ENCODE measurements at places on chromosomes 7 and 10.
A peak's percentile ranks its signal among the peaks of the same experiment; 100 is the strongest.

DNA sequence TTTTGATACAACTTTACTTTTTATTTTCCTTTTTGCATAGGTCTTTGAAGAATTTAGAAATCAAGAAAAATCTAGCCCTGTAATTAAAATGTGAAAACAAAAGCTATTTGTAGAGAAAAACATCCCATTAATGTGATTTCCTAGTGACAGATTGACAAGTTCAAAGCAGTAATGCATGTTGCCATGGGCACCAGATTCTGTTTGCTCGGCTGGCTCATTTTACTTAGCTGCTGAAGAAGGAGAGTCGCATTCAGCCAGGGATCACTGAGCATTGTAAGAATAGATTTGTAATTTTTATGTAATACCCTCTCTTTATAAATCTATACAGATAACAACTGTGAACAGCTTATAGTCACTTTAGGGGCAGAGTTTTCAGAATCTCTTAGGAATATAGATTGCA, 28.5 kb downstream of the DNAJB9 start:
- peak; percentile 68 for DNase-seq

GRCh38 chr10:88989824-88990383, 694 bp upstream of the FAS start:
- DNase-seq: no peak

DNA sequence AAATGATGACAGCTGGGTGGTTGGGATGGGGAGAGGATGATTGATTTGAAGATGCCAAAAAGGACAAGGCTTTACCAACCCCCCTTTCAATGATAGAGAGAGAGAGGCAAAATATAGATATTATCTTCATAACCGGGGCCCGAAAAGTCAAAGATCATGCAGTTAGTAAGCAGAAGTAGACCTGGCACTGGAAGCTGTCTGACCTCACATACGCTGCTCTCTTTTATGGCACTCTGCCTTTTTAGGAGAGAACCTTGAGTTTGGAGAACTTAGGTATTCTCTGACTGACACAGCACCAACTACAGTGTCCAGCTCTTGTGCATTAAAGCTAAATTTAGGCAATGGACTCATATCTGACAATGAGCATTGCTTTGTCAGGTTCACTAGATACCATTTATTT, 30.7 kb downstream of the CNNM2 start:
- no peak for DNase-seq

GRCh38 chr10:47165711-47166404, 134.1 kb upstream of the GDF10 start:
- DNase-seq: no peak

GRCh38 chr7:112383671-112384417, 66.4 kb upstream of the IFRD1 start:
- DNase-seq: peak; percentile 38

- DNase-seq: no peak
Measured at GRCh38 chr10:77524281-77524711, 113.3 kb downstream of the KCNMA1 start.

DNA sequence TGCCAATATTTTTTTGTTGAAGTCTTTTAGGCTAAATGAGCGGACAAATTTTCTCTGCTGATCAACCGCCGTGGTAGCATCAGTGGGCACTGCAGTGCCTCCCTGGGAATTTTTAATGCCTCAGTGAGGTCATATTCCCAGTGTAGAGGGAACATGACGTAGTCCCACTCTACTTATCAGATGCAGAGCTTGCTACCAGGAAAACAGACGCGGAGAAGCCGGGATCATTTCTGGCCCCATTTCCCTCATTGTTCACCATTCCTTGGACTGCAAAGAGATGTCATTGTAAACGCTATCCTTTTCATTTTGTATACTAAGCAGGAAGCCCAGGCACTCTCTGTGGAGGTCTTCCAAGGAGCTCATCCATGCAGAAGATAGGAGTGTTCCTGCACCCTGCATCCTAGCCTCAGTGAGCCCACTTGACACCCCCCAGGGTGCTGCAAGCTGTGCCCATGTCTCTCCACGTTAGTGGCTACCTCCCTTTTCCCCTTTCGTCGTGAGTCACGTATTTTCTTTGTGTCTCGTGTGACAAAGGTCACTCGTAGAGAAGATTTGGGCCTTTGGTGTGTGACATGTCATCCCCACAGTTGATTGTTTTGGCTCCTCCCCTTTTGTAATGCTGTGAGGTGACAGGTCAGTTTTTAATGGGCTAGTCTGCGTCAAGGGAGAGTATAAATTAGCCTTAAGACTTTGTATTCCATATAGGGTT, 145.5 kb downstream of the TCF7L2 start:
- no peak for DNase-seq

DNA sequence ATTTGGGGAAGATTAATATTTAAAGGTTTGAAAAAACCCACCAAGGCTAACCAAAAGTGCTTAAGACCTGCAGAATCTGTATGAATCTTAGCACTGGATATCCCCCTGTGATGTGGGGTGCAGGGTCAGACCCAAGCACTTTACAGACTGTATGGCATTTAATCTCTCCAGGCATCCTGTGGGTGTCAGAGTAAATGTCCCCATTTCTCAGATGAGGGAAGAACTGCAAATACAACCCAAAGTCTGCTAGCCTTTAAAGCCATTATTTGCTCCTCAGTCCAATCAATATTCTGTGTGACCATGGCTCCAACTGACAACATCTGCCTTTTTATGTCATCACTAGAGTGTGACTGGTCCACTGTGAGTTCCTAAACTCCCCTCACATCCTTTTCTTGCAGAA, 10.0 kb upstream of the MBL2 start:
- no peak for DNase-seq

- no peak for DNase-seq
Measured at GRCh38 chr7:130950741-130951140, 216.7 kb upstream of the KLF14 start.

DNA sequence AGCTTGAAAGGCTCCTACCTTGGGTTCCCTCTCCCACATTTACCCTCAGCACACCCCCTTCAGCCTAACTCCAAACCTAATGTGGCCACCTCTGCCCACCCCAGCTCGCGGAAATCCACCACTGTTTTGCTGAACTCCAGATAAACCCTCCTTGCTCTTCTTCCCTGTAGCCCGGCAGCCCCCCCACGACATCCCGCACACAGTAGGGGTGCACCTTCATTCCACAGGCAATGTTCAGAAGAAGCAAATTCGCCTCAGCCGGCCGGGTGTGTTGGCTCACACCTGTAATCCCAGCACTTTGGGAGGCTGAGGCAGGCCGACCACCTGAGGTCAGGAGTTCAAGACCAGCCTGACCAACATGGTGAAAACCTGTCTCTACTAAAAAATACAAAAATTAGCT, 17.4 kb downstream of the CTBP2 start:
- DNase-seq: no peak

DNA sequence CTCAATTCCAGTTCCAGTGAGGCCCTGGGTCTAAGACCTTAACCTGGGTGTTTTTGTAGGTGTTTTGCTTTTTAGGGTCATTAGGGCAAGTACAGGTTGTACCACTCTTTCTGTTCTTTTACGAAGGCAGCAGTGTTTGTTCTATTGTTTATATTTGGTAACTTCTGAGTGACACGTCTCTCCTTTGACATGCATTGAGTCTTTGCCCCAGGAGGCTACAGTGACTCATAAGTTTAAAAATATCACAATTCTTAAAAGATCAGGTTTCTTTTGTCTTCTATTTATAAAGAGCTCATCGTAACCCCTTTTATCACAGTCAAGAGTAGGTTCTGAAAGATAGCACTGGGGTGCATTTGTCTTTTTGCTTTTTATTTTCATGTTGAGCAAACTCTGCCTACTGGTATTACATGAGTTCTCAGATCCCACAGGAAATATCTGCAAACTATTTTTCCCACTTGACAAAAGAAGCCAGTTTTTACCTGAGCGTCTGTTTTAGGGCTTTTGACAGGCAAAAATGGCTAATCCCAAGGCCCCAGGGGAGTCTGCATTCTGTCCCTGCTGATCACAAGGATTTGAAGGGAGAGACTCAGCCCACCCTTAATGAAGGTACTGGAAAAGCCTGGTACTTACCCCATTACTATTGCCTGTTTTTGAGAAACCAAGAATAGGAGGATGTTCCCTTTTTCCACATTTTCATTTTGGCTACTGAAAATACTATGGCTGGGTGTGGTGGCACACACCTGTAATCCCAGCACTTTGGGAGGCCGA, 7.9 kb downstream of the NUDT13 start:
- DNase-seq: peak; percentile 2

- DNase-seq: no peak
Measured at GRCh38 chr7:40047661-40048060, 86.8 kb downstream of the MPLKIP start.

DNA sequence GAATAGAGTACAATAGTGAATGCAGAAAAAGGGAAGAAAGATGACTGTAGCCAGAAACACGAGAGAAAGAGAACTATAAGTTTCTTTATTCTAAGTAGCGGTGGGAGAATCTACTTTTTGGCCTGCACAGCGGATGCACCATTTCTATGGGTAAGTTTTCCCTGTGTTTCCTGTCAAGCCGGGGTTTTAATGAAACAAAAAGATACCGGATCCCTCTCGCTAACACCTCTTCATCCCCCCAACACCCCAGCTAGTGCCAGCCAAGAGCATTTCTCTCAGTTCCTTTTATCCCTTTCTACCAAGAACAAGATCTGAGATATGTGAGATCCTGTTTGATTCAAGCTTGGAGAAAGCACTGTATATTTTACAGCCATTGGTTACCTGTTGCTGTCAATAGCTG, 14.7 kb downstream of the PTPRZ1 start:
- DNase-seq: no peak

DNA sequence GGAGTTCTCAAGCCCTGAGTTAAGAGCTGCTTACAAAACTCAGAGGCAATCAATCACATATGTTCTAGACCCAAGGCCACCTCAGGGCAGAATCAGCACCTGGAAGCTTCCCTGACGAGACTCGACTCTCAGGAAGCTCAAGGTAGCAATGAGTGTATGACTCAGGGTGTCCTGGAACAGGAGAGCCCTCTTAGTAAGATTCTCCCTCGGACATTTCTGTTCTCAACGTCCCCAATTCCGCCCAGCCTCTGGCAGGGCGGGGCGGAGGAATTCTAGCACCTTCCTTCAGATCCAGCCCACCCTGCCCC, 39.6 kb upstream of the PROSER2 start:
- no peak for DNase-seq

DNA sequence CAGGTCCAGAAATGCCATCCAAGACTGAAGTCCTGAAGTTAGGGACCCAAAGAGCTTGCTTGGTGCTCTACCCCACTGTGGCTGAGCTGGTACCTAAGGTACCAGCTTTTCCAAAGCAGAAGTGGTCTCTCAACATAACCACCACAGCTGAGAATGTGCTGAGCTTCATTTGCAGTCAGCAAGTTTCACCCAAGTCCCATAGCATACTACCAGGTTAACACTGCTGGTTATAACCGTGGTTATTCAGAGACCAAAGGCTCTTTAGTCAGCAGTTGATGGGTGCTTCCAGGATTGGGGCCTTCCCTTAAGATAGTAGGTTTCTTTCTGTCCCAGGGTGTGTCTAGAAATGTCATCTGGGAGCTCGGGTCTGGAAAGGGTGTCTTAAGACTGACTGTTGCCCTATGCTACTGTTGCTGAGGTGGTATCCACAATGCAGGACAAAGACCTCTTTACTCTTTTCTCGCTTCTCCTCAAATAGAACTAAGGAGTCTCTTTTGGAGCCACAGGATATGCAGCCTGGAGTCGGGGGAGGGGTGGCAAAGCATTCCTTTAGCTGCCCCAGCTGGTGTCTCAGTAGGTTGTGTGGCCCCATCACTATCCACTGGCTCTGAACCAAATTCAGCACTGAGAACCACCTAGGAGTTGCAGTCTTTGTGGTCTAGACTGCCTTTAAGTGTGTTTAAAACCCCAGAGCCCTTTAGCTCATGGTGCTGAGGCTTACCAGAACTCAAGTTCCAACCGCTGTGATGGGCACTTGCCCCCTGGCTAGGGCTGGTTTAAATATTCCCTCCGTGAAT, 354.9 kb upstream of the SEMA3C start:
- no peak for DNase-seq

DNA sequence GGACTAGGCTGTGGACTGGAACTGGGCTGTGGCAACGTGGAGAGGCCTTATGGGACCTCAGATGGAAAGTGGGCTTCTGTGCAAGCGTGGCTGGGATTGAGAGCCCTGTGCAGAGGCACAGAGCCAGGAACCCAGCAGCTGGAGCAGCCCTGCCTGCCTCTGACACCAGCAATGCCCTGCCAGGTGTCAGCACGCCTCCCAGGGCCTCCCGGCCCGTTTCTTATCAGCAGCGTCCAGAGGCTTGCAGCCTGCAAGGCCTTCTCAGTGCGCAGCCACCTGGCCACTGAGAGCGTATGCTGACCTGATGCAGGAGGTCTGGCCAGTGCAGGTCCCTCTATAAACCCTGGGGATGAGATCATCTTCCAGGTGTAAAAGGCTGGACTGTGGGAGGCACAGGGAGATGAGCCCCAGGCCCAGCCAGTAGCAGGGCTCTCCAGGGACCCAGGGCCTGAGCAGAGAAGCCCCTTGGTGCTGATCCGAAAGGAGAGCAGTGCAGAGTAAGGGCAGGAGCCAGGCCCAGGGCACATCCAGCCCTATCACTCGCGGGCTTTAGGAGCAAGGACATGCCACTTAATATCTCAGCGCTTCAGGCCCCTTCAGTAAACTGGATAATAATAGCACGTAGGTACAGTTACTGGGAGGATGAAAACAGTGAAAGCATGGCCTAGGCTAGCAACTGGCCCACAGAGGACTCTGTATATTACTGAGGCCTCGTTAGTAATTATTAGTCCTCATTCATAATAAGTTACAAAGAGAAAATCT, 38.8 kb upstream of the ANTXRL start:
- DNase-seq: no peak

All from NCI-H345 (cell line).